Muscle of arm (tissue), 14 donors: ENCODE measurements at places on chromosomes 7 and 10. TPM values are rescaled to one million over a fixed set of nuclear protein-coding genes. Genes with fewer than 3 reads are reported as not detected.

The MMD2 gene
- polyA plus RNA-seq = not detected

DNA sequence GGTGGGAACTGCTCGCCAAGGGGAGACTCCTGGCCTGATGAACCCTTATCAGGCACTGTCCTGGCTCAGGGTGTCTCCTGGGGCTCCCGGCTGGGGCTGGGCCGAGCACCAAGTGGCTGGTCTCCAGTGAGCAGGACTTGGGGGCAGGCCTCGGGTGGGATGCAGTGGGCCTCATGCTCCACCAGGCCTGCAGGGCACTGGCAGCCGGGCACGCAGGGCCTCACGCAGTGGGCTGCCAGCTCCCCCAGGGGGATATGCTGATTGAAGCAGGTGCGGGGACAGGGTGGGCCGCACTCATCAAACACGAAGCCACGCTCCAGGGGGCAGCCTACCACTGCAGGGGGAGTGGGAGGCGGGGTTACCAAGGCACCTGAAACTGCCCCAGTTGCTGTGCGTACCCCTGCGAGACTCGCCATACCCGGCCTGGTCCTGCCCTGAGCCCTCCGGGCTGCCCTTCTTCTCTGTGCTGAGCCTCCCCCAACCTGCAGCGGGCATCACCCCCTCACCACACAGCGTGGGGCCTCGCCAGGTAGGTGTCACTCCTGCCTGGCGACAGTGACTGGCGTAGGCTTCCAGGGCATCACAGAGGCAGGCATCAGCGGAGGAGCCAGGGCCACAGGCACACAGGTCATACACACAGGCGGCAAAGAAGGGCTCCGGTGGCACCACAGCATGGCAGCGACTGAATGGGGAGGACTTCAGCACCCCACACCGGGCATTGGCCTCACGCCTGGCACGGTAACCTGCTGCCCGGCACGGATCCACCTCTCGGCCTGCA is 14.5 kb downstream of the ATP6V1F start:
- no peak for DNase-seq

The TSPAN13 gene
- 54.5 TPM for polyA plus RNA-seq

The TMEM184A gene
- 0.52 TPM for polyA plus RNA-seq

The GIMAP1 gene
- polyA plus RNA-seq = 2.5 TPM

The NPY4R gene
- polyA plus RNA-seq = 0.12 TPM

GRCh38 chr10:68135922-68136792 is 26.9 kb downstream of the MYPN start:
- no peak for DNase-seq

DNA sequence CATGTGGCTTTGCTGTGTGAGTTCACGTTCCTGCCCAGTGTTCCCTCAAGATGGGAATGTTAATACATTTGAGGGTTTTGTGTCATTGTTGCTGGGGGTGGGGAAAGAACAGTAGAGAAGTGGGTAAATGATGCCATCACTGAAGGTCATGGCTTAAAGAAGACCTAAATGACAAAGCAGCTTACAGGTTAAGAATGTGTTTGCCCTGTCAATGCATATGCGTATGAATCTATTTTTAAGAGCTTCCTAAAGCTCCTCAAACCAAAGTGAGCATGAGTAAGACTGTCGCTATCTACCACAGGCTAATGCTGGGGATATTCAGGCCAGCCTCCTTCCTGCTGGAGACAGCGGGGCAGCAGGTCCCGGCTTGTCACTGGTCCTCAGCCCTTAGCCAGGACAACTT is 162.9 kb downstream of the CREB5 start:
- DNase-seq = no peak
